Epithelial cell of alveolus of lung (primary cell): ENCODE measurements at places on chromosomes 12 and 14. TPM values are rescaled to one million over a fixed set of nuclear protein-coding genes. Genes with fewer than 3 reads are reported as not detected.

LPAR5 gene
- total RNA-seq, result 0.65 TPM in 1 of 2 replicates, not detected in the other

ISCA2 gene
- 24.2 and 28.0 TPM in 2 replicates for total RNA-seq

OVCH1 gene
- 0.08 TPM in 1 of 2 replicates, not detected in the other for total RNA-seq

CLEC1A gene
- total RNA-seq, result 0.13 TPM in 1 of 2 replicates, not detected in the other

RAB5B gene
- 56.6 and 74.1 TPM in 2 replicates for total RNA-seq

ATF7IP gene
- total RNA-seq, result 16.5 and 35.9 TPM in 2 replicates

CCDC196 gene
- not detected in 2 replicates for total RNA-seq

NEDD8 gene
- total RNA-seq, result 189 and 190 TPM in 2 replicates

OR11H7 gene
- not detected in 2 replicates for total RNA-seq

OASL gene
- total RNA-seq, result 0.08 and 1.6 TPM in 2 replicates

INHBE gene
- 0.24 and 12.4 TPM in 2 replicates for total RNA-seq

HCAR2 gene
- total RNA-seq, result not detected in 2 replicates

VRTN gene
- not detected in 2 replicates for total RNA-seq

MMP14 gene
- total RNA-seq, result 445 and 594 TPM in 2 replicates

ANAPC7 gene
- total RNA-seq, result 12.6 and 33.4 TPM in 2 replicates

ANHX gene
- total RNA-seq, result not detected in 2 replicates

LRCOL1 gene
- not detected in 2 replicates for total RNA-seq

TDP1 gene
- 10.5 and 25.1 TPM in 2 replicates for total RNA-seq

GSG1 gene
- total RNA-seq, result 0.26 TPM in 1 of 2 replicates, not detected in the other

PTGDR gene
- 0.26 TPM in 1 of 2 replicates, not detected in the other for total RNA-seq

ADAM21 gene
- 0.26 and 0.32 TPM in 2 replicates for total RNA-seq

FAM181A gene
- total RNA-seq, result not detected in 2 replicates

ADAMTS20 gene
- total RNA-seq, result 0.24 TPM in 1 of 2 replicates, not detected in the other

CMKLR1 gene
- total RNA-seq, result 0.13 TPM in 1 of 2 replicates, not detected in the other

GDF3 gene
- total RNA-seq, result not detected in 2 replicates

IGF1 gene
- total RNA-seq, result 0.13 and 0.40 TPM in 2 replicates

SPX gene
- 0.48 and 0.91 TPM in 2 replicates for total RNA-seq

CIROP gene
- total RNA-seq, result 0.88 TPM in 1 of 2 replicates, not detected in the other

PLXNC1 gene
- 1.4 and 1.7 TPM in 2 replicates for total RNA-seq

GALNT16 gene
- 0.48 and 1.0 TPM in 2 replicates for total RNA-seq

NKX2-8 gene
- 0.13 TPM in 1 of 2 replicates, not detected in the other for total RNA-seq

TGM1 gene
- total RNA-seq, result 0.52 and 1.8 TPM in 2 replicates

DEPDC4 gene
- total RNA-seq, result 1.2 and 6.9 TPM in 2 replicates

ANGEL1 gene
- 7.8 and 13.3 TPM in 2 replicates for total RNA-seq

RFX4 gene
- not detected in 2 replicates for total RNA-seq

TAS2R19 gene
- total RNA-seq, result 0.40 TPM in 1 of 2 replicates, not detected in the other

RFLNA gene
- 0.08 and 16.0 TPM in 2 replicates for total RNA-seq

MYRFL gene
- under 0.01 TPM in 1 of 2 replicates, not detected in the other for total RNA-seq

TC2N gene
- 0.24 and 0.26 TPM in 2 replicates for total RNA-seq

TMEM52B gene
- 3.8 and 13.8 TPM in 2 replicates for total RNA-seq

CLEC6A gene
- not detected in 2 replicates for total RNA-seq

GNB3 gene
- total RNA-seq, result 0.39 and 0.48 TPM in 2 replicates

RTRAF gene
- 108 and 118 TPM in 2 replicates for total RNA-seq

KRT6C gene
- not detected in 2 replicates for total RNA-seq

DGLUCY gene
- total RNA-seq, result 24.3 and 30.3 TPM in 2 replicates

PA2G4 gene
- 98.1 and 145 TPM in 2 replicates for total RNA-seq

CD4 gene
- 11.2 and 19.2 TPM in 2 replicates for total RNA-seq

DTX1 gene
- 0.39 TPM in 1 of 2 replicates, not detected in the other for total RNA-seq

CABP1 gene
- total RNA-seq, result 0.65 and 0.88 TPM in 2 replicates

SOX5 gene
- total RNA-seq, result 5.4 and 12.4 TPM in 2 replicates

DHRS2 gene
- total RNA-seq, result under 0.01 TPM in 1 of 2 replicates, not detected in the other

GPR84 gene
- 0.13 TPM in 1 of 2 replicates, not detected in the other for total RNA-seq

ASPG gene
- total RNA-seq, result not detected in 2 replicates

ITGA7 gene
- 1.0 and 5.3 TPM in 2 replicates for total RNA-seq

CCDC92 gene
- 11.0 and 20.3 TPM in 2 replicates for total RNA-seq

ZFHX2 gene
- 0.08 and 0.39 TPM in 2 replicates for total RNA-seq
